ENCODE measurements at places on chromosomes 16 and 17.

- DNase-seq: no peak
Measured at GRCh38 chr17:9612006-9612405, 33.3 kb upstream of the USP43 start.

GRCh38 chr17:2174468-2175293, 119.8 kb downstream of the HIC1 start:
- no peak for DNase-seq

DNA sequence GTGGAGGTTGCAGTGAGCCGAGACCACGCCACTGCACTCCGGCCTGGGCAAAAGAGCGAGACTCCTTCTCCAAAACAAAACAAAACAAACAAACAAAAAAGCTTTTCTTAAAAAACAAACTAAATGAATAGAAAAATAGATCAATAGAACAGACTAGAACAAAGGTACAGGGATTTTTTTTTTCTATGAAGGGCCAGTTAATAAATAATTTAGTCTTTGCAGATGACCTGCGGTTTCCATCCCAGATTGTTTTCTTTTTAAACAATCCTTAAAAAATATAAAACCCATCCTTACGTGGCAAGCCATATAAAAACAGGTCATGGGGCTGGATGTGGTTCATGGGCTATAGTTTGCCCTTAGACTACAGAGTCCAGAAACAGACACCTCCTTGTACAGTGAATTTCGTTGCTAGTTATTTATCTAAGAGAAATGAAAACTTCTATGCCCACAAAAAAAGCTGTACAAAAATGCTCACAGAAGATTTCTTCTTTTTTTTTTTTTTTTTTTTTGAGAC, 45.4 kb downstream of the CREBBP start:
- no peak for DNase-seq

DNA sequence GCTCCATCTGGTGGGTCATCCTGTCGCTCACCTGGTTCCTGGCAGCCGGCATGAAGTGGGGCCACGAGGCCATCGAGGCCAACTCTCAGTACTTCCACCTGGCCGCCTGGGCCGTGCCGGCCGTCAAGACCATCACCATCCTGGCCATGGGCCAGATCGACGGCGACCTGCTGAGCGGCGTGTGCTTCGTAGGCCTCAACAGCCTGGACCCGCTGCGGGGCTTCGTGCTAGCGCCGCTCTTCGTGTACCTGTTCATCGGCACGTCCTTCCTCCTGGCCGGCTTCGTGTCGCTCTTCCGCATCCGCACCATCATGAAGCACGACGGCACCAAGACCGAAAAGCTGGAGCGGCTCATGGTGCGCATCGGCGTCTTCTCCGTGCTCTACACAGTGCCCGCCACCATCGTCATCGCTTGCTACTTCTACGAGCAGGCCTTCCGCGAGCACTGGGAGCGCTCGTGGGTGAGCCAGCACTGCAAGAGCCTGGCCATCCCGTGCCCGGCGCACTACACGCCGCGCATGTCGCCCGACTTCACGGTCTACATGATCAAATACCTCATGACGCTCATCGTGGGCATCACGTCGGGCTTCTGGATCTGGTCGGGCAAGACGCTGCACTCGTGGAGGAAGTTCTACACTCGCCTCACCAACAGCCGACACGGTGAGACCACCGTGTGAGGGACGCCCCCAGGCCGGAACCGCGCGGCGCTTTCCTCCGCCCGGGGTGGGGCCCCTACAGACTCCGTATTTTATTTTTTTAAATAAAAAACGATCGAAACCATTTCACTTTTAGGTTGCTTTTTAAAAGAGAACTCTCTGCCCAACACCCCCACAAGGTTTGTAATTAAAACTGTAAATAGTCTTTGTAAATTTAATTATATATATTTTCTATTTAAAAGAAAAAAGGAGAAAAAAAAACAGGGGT, 1.7 kb downstream of the FZD2 start:
- no peak for DNase-seq

DNA sequence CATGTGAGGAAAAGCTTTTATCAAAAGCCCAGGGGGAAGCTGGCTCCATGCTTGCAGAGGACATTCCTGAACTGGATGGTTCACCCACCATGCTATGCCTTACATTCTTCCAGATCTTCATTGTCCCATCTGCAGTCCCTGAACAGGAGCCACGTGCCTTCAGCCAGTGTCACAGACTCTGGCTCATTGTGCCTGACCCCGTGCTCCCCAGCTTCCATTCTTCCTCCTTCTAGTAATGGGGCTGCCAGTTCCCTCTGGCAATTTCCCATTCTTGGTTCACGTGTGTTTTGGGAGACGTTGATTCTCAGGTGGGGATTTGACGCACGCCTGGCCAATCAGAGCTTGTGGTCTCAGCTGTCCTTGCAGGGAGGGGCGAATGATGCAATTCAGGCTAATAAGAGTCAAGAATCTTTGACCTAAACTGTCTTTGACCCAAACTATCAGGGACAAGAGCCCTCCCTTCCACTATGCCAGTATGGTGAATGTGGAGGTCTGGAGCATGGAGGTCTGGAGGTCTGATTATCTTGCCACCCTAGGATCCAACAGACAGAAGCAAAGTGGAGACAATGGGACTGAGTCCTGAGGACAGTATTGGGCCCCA, 52.7 kb downstream of the IRX6 start:
- no peak for DNase-seq

GRCh38 chr17:18988546-18989173, 15.9 kb downstream of the FAM83G start:
- no peak for DNase-seq

- DNase-seq: no peak
Measured at GRCh38 chr17:79047923-79048825, 24.2 kb downstream of the C1QTNF1 start.

DNA sequence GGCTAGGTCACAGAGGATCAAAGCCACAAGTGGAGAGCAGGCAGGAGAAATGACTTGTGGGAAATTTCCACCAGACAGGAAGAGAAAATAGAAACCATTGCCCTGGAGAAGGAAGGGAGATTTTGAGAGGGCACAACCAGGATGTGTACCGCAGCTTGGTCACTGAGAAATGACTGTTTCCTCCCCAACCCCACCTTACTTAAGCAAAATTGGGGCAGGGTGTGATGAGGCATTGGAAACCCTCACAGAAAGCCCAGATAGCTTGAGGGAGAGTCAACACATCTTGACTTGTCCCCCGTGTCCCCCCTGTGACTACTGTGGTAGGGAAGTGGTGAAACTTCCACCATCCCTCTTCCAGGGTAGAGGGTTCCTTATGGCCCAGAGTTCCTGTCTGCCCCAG, 113.5 kb upstream of the FAM20A start:
- no peak for DNase-seq

DNA sequence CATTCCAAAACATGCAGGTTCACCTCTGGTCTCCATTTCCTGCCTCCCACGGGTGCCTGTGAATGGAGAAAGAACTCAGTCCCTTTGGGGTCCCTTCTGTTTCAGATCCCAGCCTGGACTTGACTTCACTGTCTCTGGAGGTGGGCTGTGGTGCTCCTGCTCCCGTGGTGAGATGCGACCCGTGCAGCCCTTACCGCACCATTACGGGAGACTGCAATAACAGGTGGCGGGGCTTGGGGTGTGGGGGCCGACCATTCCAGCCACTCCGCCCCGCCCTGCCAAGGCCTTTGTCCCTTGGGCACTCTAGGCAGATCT, 10.5 kb downstream of the LPO start:
- no peak for DNase-seq

- no peak for DNase-seq
Measured at GRCh38 chr17:64418506-64419339, 28.1 kb upstream of the PECAM1 start.

DNA sequence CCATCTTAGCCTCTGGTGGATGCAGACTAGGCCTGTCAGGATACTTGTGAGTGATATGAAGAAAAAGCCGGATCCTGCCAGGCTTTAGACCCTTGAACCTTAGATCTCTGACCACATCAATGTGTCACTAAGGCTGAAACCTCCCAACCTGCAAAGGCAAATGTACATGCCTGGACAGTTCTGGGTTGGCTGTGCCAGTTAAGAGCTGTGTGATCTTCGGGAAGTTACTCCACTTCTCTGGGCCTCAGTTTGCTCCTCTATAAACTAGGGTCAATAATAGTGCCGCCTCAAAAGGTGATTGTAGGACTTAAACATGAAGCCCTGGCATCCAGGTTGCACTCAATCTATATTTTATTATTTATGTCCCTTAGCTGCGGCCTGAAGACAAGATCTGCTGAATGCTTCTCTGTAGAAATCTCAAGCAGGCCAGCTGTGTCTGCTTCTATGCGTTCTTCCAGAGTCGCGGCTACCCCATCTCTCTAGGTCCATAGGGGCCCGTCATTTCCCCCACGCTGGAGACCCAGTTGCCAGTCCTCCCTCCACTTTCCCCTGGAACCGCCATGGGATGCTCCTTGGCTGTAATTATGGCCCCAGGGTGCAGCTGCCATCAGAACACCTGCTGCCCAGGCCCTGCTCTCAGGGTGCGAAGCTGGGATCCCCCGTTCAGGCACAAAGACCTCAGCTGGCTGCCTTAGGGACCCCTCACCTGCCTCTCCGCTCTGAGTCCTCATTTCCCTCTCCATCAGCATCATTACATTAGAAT, 50.2 kb downstream of the AKAP1 start:
- DNase-seq: no peak
